ENCODE measurements at places on chromosomes 4 and X. TPM values are rescaled to one million over a fixed set of nuclear protein-coding genes. Genes with fewer than 3 reads are reported as not detected.

DNA sequence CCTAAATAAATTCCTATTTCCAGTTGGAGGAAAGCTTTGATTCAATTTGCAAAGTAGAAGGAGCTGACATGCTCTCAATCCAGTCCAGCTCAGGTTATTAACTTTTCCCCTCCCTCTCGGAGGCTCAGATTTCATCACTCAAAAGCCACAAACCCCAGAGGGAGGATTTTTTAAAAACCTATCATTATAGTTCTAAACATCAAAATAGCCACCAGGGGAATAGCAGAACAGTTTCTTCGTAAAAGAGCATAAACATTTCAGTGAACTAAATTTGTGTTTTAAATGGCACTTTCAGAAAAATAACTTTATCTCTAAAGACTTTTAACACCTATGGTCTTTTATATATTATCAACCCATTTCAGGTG is 8.8 kb downstream of the GPRIN3 start:
- no peak for DNase-seq

DNA sequence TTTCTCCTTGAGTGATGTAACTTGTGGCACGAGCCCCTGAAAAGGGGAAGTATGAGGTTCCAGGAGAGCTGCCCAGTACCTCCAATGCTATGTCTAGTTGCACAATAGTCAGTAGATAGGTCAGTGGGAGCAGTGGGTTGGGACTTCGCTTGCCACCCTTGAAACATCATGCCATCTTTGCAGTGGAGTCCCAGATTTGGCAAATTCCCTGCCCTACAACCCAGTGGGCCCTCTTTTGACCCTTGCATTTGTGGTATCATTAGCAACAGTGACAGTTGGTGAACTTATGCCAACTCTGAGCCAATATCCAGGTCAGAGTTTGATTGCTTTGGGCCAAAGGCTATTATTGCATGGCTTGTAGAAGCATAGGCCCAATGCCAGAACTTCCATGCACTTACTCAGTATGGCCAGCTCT is 12.3 kb downstream of the FHL1 start:
- no peak for DNase-seq

GRCh38 chr4:85209161-85209560 is 242.7 kb upstream of the WDFY3 start:
- DNase-seq, result no peak

DNA sequence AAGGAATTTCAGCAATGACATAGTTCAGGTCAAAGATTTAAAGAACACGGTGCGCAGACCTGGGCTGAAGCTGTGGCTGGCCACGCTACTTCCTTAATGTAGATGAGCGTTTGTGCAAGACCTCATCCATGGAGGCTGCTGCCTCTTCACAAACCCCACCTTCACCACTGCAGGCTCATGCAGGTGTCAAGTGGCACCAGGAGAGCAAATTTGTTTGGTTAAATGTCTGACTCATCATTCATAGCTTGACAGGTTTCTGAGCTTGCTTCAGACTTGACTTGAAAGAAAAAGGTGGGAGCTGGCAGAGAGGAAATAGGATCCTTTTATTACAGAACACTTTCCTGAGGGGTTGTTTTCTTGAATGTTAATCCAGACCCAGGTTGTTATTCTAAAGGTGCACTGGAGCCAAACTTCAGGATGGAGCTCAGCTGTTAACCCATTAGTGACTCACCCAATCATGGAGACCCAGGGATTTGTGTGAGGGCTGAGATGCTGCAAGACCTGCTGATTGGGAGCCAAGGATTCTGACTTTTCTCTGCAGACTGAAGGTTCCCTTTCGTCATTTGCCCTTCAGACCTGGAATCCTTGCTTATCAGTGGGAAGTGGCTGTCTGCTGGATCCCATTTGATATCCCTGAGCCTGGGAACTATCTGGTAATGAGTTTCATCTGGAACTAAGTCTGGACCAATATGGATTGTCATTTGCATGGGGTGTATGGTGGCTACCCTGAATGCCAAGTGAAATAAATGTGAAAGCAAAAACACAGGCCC is 315.3 kb downstream of the PTTG2 start:
- DNase-seq, result peak; percentile 64

GRCh38 chrX:111518667-111519066 is 7.2 kb downstream of the SERTM2 start:
- no peak for DNase-seq

DNA sequence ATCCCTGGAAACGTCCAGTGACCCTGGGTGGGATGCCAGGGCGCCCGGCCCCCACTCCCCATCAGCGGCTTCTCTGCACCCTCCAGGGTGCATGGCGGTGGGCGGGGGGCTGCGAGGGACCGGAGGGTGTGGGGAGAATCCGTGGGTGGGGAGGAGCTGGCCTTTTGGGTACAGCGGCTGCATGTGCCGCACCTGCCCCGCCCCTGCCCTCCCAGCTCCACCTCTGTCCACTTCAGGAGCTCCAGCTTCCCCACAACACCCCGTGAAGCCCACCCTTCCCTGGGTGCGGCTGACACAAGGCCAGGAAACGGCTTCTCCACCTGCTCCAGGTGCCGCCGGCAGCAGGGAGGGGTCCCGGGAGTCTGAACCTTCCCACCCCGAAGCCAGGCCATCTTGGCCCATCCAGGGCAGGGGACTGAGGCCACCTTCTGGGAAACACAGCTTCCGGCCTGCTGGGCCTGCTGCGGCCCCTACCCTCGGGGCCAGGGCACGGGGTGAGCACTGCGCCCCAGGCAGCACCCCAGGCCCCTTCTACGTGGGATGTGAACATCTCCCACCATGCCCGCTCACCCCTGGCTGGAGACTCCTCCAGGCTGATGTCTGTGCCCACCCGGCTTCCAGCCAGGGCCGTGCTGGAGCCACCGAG is 34.6 kb downstream of the CPLX1 start:
- DNase-seq, result no peak

GRCh38 chrX:130418066-130418465 is 16.3 kb downstream of the RBMX2 start:
- DNase-seq, result no peak

ETNPPL gene
- not detected for polyA plus RNA-seq

- no peak for DNase-seq
Observed at GRCh38 chrX:5084279-5084678, 1144.4 kb downstream of the NLGN4X start.

- no peak for DNase-seq
Observed at GRCh38 chr4:169618286-169618685, 2.1 kb upstream of the CLCN3 start.

DNA sequence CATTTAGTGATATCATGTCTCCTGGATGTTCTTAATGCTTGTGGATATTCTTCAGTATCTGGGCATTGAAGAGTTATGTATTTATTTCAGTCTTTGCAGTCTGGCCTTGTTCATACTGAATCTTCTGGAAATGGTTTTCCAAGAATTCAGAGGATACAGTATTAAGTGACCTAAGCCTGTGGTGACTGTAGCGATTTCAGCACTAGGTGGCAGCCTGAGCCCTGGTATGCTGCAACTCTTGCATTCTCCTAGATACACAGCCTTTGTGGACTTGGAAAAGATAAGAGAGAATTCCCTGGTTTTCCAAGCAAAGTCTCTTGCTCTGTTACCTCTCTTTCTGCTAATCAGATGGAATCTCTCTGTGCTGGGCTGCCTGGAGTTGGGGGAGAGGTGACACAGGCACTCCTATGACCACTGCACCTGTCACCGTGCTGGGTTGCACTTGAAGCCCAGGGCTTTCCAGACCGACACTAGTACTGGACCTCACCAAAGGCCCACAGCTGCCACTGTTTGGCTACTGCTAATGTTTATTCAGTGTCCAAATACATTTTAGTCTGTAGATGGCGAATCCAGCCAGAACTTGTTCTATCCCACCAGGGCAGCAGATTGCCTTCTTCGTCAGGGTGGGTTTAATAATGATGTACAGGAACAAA is 19.3 kb upstream of the SPIN2A start:
- no peak for DNase-seq

DNA sequence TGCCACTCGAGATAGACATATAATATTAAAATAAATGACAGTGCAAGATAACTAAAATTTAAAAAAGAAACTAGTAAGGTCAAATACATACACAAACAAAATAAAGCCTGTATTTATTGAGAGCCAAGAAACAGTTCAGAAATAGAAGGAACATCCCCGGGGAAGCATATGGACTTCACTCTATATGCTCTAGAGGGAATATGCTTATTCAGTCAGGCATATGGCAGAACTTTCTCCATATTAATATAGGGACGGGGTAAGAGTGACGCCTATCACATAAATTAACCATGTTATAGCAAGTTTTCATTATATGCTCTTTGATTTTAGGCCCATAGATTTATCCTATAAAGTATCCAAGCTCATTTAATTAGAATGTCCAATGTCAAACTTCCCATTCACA is 56.7 kb upstream of the EFHC2 start:
- no peak for DNase-seq

Measured in left renal cortex interstitium (tissue), 4 donors.